ENCODE measurements at places on chromosomes 5 and 9.

GRCh38 chr9:18159254-18159653 is 314.7 kb upstream of the ADAMTSL1 start:
- no peak for DNase-seq

GRCh38 chr5:117161718-117162335 is 587.2 kb upstream of the SEMA6A start:
- no peak for DNase-seq

- DNase-seq = no peak
These were observed 332.8 kb downstream of the MLLT3 start for GRCh38 chr9:20289423-20290010.

DNA sequence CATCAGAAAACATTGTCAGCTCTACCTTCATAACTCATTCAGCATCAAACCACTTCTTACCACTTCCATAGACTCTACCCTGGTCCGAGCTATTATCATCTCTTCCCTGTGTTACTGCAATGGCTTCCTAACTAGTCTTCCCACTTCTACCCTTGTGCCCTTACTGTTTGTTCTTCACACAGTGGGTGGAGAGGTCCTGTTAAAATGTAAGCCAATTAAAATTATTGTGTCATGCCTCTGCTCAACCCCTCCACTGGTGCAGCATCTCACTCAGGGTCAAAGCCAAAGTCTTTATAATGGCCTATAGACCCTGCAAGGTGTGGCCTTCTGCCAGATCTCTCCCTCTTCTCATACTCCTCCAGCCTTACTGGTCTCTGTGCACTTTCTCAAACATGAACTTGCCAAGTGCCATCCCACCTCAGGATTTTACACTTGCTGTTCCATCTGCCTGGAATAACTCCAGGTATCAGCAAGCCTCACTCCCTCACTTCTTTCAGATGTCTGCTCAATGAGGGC is 22.8 kb upstream of the ARAP3 start:
- DNase-seq = no peak

DNA sequence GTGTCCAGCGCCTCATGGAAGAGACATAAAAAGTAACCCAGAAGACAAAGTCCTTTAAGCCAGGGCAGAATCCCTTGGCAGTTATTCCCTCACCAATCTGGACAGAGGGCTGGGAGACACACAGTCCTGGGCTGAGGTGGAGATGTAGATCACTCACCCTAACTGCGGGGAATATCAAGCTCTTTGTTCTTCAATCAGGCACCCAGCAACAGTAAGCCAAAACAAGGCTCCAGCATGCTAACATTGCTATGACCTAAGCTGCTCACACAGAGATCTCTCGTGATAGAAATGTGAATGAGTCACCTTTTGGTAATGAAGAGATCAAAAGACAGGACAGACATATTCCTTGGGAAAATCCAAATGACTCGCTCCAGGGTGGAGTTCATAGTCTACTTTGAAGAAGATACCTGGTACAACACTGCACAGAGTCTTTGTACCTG is 101.3 kb downstream of the FBN2 start:
- DNase-seq = no peak

- DNase-seq = no peak
These were observed 16.4 kb downstream of the TLR4 start for GRCh38 chr9:117720555-117720954.

GRCh38 chr5:124650951-124651662 is 95.3 kb downstream of the ZNF608 start:
- DNase-seq = no peak

DNA sequence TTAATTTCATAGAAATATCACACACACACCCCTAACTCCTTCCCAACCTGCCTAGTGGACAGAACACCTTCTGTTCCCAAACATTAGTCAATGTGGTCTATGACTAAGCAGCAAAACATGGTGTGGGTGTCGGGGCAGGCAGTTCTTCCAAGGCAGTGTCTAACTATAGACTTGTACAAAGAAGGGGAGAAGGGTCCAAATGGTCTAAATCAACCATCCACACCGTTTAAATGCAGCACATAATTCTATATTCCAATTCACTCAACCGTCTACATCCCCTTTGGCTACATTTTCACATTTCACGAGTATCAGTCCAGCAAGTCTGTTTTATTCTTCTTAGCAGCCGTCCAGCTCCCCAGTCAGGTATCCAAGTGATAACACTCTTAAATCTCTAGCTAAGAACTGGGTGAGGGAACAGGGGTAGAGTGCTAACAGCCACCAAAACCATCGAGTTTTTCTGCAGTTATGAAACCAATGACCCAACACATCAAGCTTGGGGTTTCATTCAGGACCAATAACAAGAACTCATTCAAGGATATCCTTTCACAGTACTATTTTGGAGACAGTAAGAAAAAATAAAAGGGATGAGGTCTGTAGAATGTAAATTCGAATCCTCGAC is 3.3 kb downstream of the ZNF608 start:
- no peak for DNase-seq

DNA sequence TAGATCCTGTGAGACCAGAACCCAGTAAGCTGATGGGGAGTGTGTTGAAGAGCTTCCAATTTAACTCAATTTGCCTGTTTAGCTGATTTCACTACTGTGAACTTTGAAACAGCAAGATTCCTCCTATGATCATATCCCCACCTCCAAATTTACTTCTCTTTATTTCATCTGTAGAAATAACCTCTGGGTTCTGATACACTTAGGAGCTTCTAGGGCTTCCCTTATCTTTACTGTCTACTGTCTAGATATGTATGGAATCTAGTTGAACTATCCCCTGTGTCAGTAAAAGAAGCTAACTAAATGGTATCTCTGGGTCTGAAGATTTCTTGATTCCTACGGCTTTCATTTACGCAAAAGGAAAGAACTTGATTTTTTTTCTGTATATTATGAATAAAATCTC is 116.8 kb downstream of the GCNT1 start:
- no peak for DNase-seq
